ENCODE measurements at places on chromosomes 12 and 14.

GRCh38 chr14:92704036-92704804 lies 44.2 kb downstream of the LGMN start:
- DNase-seq = no peak

GRCh38 chr14:78292003-78292402 lies 121.8 kb downstream of the NRXN3 start:
- DNase-seq = no peak

GRCh38 chr14:105842105-105842504 lies 315.7 kb downstream of the TMEM121 start:
- no peak for DNase-seq

DNA sequence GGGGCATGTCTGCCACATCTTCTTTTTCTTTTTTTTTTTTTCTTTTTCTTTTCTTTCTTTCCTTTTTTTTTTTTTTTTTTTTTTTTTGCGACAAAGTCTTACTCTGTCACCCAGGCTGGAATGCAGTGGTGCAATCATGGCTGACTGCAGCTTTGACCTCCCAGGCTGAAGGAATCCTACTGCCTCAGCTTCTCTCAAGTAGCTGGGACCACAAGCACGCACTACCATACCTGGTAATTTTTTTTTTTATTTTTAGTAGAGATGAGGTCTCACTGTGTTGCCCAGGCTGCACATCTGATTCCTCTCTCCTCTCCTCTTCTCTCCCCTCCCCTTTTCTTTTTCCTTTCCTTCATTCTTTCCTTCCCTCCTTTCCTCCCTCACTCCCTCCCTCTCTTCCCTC lies 18.5 kb downstream of the SLC15A5 start:
- DNase-seq = no peak

- DNase-seq = no peak
These were observed 260.3 kb upstream of the DIO3 start for GRCh38 chr14:101301011-101301410.

DNA sequence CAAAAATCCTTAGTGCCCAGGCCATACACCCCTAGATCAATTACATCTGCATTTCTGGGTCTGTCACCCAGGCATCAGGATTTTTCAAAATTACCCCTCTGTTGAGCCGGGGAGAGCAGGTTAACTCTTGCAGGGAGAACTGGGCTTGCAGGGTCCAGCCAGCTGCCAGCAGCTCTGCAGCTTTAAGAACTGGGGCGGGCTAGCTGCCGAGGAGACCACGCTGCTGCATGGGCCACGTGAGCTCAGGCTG lies at the start of gene DGLUCY:
DGLUCY (plus strand) TSS at position 245 of the 250 bp plus-strand sequence. CDS start 46,222 bp downstream, outside the sequence.
- DNase-seq = peak; percentile 69

DNA sequence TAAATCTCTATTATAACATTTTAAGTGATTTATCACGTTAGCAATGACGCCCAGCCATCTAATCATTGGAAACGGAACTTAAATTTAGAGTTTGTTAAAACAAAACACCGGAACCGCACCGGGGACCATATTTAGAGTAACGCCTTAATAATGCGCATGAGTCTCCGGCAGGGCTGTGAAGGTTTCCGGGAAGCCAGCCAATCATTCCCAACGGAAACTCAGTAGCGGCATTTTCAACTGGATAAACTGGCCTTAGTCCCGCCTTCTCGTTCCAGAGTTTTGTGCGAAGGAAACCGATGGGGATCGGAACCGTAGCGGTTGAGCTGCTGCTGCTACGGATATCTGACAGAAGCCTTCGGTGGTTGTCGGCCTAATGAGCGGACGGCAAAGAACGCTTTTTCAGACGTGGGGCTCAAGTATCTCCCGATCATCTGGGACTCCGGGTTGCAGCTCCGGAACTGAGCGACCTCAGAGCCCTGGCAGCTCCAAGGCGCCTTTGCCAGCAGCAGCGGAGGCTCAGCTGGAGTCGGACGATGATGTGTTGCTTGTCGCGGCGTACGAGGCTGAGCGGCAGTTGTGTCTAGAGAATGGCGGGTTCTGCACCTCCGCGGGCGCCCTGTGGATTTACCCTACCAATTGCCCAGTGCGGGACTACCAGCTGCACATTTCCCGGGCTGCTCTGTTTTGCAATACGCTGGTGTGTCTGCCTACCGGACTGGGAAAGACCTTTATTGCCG lies at the start of gene FANCM:
FANCM (plus strand) TSS at position 272 of the 737 bp plus-strand sequence; CDS start at position 374, 102 bp downstream.
- DNase-seq = peak; percentile 77

DNA sequence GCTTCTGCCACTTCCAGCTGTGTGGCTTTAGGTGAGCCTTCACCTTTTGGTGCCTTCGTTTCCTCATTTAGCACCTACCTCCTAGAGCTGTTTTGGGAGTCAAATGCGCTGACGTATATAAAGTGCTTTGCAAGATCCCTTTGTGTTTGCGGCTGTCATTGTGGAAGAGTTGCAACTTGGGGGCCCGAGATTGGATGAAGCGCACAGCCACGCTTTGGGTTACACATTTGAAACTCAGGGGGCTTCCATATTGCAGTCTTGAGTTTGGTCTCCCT lies 636 bp upstream of the ARL6IP4 start:
- no peak for DNase-seq

- DNase-seq = peak; percentile 38
These were observed 376.3 kb upstream of the RGS6 start for GRCh38 chr14:71555654-71556559.

DNA sequence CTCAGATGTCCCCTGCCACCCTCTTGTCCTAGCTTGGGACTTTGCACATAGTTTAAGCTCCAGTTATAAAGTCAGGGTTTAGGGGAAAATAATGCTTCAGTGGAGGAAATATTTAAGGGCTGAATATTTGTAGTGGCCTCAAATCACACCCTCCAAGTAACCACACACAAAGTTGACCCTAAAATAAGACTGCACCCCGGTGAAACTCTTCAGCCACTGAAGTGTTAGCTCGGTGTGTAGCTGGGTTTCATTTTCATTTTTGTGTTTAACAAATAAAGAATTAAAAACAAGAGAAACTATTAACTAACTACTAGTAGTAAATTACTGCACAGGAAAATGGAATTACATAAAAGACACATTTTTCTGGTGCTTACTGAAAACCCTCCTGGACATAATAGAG lies 14.8 kb upstream of the BCL11B start:
- no peak for DNase-seq

DNA sequence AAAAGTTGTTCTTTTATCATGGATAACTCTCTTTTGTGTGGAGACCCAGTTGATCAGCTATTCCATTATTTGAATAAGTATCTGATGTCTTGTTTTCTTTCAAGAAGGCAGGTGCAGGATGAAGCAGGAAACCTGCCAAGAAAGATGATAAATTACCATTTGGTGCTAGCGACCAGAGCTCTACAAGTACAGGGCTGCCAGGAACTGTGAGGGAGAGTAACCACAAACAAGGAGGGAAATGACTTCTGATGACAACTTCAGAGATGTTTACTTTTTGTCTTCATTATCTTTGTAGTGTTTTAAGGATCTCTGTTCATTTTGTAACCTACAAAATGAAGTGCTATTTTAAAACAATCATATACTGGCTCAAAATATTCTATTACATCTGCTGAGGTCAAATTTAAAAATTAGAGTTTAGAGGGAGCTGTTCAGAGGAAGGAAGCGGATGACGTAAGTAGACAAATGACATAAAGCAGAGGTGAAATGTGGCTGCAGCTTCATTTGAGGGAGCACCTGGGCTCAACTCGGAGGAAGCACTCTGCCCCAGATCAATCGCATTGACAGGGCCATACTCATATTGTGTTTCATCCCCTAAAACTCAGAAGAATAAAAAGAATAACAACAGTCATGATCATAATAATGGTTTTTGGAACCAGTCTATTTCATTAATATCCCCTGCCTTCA lies 226.8 kb downstream of the C12orf42 start:
- DNase-seq = no peak

DNA sequence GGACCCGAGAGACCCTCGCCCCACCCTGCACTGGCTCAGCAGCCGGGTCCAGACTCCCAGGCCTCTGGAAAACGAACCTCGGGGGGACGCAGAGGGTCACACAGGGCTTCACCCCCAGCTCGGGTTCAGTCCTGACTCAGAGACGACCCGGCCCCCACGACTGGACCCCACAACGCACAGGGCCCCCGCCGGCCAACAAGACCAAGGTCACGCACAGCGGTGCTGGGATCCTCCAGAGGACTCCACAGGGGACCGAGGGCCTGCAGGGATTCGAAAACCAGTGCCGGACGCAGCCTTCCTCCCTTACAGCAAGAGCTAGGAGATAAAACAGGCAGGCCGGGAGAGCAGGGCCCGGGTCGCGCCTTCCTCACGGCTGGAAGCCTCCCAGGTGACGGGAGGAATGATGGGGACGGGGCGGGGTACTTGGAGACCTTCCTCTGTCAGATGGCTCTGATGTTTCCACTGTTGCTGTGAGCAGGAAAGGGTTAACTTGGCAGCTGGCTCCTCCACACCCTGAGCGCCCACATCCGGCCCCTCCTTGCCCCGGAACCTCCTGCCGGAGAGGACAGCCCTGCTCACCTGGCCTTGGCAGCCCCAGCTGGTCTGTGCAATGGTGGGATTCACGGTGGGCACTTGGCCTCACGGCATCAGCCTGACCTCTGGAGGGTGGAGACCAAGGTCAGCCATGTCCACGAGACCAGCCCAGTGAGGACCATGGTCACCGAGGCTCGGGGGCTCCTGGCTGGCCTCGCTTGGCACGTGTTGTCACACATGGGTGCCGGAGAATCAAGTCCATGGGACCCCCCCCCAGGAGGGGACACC lies 46.2 kb downstream of the GALNT9 start:
- no peak for DNase-seq

GRCh38 chr12:39272871-39273655 lies 169.9 kb downstream of the KIF21A start:
- DNase-seq = no peak

DNA sequence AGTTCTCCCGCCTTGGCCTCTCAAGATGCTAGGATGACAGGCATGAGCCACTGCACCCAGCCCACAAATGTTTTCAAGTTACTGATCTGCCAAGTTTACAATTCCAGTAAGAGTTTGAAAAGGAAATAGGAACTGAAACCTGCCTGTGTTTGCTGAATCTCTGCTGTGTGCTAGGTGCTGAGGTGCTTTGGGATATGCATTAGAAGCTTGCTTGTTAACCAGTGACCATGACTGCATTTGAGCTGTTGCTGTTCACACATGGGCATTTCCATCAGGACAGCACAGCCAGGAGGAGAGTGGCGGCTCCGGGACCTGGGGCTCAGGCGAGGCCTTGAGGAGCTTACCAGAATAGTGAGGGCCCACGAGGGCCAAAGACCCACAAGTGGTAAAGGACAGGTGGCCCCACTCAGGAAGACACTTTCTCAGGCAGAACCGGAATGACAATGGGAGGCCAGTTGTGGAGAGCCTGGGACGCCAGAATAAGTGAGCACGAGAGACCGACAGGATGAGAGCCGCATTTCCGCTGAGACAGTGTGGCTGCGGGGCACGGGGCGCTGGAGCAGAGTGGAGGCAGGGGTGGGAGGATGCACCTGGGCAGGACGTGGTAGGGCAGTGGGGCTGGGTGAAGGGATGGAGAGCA lies 54.5 kb upstream of the MMP17 start:
- DNase-seq = no peak

GRCh38 chr12:71240946-71241345 lies 83.1 kb upstream of the TSPAN8 start:
- no peak for DNase-seq

DNA sequence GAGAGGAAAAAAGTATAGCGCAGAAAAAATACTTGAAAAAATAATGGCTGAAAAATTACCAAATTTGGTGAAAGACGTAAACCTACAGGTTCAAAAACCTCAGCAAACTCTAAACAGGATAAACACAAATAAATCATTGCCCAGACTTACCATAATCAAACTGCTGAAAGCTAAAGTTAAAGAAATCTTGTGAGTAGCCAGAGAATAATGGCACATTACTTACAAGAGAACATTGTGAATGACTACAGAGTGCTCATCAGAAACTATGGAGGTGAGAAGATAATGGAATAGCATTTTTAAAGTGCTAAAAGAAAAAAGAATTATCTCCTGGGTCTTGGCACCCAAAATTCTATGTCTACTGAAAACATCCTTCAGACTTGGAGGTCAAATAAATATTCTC lies 36.0 kb downstream of the ATF1 start:
- DNase-seq = no peak

GRCh38 chr12:124720681-124721500 lies 142.8 kb downstream of the SCARB1 start:
- DNase-seq = no peak

- DNase-seq = no peak
These were observed 10.7 kb upstream of the EVL start for GRCh38 chr14:100054316-100055075.

DNA sequence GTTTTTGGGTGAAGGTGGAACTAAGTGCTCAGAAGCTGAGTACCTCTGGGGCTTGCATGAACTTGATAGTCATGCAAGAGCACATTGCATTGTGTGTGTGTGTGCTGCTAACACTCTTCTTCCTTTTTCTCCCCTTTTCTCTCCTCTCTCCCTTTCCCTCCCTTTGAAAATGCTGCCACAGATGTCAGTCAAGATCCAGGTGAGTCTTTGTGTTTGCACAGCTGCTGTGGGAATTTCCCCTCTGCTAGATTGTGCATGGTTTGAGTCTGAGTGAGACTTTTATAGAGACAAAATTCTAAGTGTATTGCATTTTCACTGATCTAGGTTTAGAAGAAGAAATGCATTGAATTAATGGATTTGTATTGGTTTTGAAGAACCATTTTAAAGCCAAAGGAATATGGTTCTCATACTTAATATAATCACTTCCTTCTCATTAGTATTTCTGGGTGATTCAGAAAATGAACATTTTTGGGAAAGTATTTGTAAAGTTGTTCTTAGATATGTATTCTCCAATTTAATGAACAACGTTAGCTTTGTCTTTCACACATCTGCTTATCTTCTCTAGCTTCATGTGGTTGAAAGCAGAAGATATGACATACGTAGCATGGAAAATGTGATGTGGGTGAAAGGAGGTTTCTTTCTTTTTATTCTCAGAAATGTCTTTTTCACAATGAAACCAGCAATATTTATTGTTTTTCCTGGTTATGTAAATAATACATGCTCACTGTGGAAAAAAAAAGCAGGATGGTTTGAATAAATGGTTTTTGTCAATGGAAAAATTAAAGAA lies 108.5 kb downstream of the NRXN3 start:
- no peak for DNase-seq

- DNase-seq = no peak
These were observed 24.4 kb upstream of the YARS2 start for GRCh38 chr12:32780071-32780470.

GRCh38 chr12:87779858-87780498 lies 249.2 kb downstream of the C12orf50 start:
- DNase-seq = no peak

Measured in stimulated activated CD8-positive, alpha-beta memory T cell treated with anti-CD3 and anti-CD28 coated beads, Interleukin-15, amount 100 ng/mL, for 48 hours (primary cell).